ENCODE measurements at places on chromosomes 1 and 21. TPM values are rescaled to one million over a fixed set of nuclear protein-coding genes. Genes with fewer than 3 reads are reported as not detected.

GRCh38 chr1:9292361-9293240 lies at the start of gene SPSB1:
SPSB1 (plus strand) TSS chr1:9292894; CDS start chr1:9355892, 62,998 bp downstream.
- H3K4me3 ChIP-seq = peak within 1 kb of the TSS; percentile 66
- DNase-seq = peak; percentile 36
- no peak within 1 kb of the TSS for H3K27ac ChIP-seq
- H3K4me1 ChIP-seq = peaks cover 26% of the 10 kb centered on the region

- no peak for DNase-seq
- no peaks in the 10 kb centered on the region for H3K4me1 ChIP-seq
- no peak overlapping the region for H3K4me3 ChIP-seq
- H3K27me3 ChIP-seq = no peaks in the 10 kb centered on the region
- H3K36me3 ChIP-seq = no peaks in the 10 kb centered on the region
Measured at GRCh38 chr1:240491796-240492195, 120.2 kb downstream of the GREM2 start.

DNA sequence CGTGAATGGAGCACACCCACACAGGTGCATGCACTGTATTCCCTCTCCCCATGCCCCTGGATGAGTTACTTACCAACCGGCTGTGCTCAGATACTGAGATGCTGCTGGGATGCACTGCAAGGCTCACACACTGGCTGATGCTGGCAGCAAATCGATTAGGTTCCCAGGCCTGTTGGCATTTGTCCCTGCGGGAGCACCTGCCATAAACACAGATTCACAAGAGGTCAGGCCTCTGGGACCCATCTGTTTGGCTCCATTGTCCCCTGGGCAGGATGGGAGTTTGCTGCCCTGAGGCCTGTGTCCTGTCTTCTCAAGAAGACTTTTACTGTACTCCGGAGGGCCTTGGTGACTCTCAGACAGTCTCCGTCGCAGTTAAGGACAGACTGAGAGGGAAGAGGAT lies 145.4 kb downstream of the PLXNA2 start:
- no peaks in the 10 kb centered on the region for H3K4me1 ChIP-seq
- H3K27ac ChIP-seq = no peak overlapping the region
- no peaks in the 10 kb centered on the region for H3K27me3 ChIP-seq
- H3K4me3 ChIP-seq = no peak overlapping the region

GRCh38 chr1:54614563-54614962 lies 8.8 kb downstream of the FAM151A start:
- H3K4me1 ChIP-seq = no peaks in the 10 kb centered on the region
- H3K27me3 ChIP-seq = peaks cover 3% of the 10 kb centered on the region

- no peaks in the 10 kb centered on the region for H3K36me3 ChIP-seq
- no peak overlapping the region for H3K27ac ChIP-seq
- H3K4me3 ChIP-seq = no peak overlapping the region
Measured at GRCh38 chr1:94544706-94545490, 3.3 kb upstream of the F3 start.

DNA sequence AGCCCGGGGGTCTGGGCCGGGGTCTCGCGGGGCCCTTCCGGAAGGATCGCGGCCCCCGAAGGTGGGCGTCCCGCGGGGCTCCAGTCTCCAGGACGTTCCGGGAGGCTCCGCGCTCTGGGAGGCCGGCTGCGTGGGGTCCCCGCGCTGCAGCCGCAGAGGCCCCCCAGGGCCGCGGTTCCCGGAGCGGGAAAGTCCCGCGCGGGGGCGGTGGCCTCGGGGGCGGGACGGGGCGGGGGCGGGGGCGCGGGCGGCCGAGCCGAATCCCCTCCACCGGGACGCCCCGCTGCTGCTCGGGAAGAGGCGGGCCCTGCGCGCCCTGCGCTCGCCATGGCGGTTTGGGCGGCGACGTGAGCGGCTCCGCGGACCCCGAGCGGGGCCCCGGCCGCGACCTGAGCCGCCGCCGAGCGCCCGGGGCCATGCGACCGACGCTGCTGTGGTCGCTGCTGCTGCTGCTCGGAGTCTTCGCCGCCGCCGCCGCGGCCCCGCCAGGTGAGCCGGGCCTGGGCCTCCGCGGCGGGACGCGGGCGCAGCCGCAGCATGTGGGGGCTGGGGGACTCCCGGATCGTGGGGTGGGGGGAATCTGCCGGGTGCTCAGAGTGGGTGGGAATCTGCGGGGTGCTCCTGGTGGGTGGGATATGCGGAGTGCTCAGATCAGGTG lies at the start of gene IFNGR2:
TSS of gene IFNGR2 (plus strand) at position 286 of the 658 bp plus-strand sequence. CDS start at position 417, 131 bp downstream.
- DNase-seq = peak; percentile 35
- no peaks in the 10 kb centered on the region for H3K27me3 ChIP-seq
- peak within 1 kb of the TSS; percentile 61 for H3K4me3 ChIP-seq
- peak within 1 kb of the TSS; percentile 73 for H3K27ac ChIP-seq
- H3K4me1 ChIP-seq = peaks cover 29% of the 10 kb centered on the region
- no peaks in the 10 kb centered on the region for H3K36me3 ChIP-seq

DNA sequence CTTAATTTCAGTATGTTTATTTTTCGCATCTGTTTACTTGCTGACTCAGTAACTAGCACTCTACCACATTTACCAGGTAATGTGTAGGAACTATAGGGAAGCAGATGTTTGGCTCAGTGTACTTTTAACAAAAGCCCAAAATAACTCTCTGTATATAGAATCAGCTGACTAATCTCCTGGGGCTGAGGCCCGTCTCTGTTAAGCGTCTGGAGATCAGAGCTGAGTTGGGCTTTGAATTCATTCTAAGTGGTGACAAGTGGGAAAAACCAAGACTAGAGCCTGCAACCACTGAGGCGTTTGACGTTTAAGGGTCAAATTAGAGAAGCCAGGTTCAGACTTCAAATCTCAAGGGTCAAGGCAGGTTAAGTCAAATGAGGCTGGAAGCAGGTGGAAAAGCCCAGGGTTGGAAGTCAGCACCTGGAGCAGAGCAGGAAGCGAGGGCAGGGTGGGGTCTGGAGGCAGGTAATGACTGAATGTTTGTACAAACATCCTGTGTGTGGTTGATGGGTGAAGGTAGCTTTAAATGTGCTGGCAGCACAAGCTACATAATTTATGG lies 56.8 kb upstream of the LYST start:
- H3K4me3 ChIP-seq = no peak overlapping the region
- peak overlapping the region; percentile 45 for H3K27ac ChIP-seq
- peaks cover 20% of the 10 kb centered on the region for H3K4me1 ChIP-seq
- no peaks in the 10 kb centered on the region for H3K27me3 ChIP-seq
- H3K36me3 ChIP-seq = no peaks in the 10 kb centered on the region

DNA sequence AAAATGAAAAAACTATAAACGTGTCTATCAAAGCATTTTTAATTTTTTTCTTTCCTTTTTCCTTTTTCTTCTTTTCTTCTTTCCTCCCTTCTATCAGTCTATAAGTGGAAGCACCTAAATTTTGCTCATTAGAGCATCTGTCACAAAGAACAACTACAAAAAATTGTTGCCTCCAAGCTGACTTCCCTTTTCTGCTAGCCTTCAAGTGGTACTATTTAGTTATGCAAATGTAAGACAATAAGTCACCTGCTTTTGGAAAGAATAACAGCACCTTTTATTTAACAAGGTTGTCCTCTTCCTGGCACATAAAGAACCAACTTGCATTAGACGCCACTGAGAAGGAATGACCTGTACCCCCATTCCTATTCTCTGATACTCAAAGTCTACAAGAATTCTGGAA lies 45.0 kb upstream of the C1orf53 start:
- no peaks in the 10 kb centered on the region for H3K36me3 ChIP-seq
- no peak for DNase-seq
- no peak overlapping the region for H3K4me3 ChIP-seq
- no peak overlapping the region for H3K27ac ChIP-seq
- no peaks in the 10 kb centered on the region for H3K4me1 ChIP-seq

GRCh38 chr1:1899967-1900327 lies 9.1 kb upstream of the GNB1 start:
- no peak overlapping the region for H3K4me3 ChIP-seq
- no peaks in the 10 kb centered on the region for H3K27me3 ChIP-seq
- DNase-seq = no peak
- H3K27ac ChIP-seq = no peak overlapping the region
- H3K4me1 ChIP-seq = peaks cover 14% of the 10 kb centered on the region
- H3K36me3 ChIP-seq = no peaks in the 10 kb centered on the region

- H3K36me3 ChIP-seq = no peaks in the 10 kb centered on the region
- H3K27ac ChIP-seq = no peak overlapping the region
- H3K4me1 ChIP-seq = no peaks in the 10 kb centered on the region
- no peaks in the 10 kb centered on the region for H3K27me3 ChIP-seq
- no peak overlapping the region for H3K4me3 ChIP-seq
- DNase-seq = no peak
Measured at GRCh38 chr1:84402060-84402459, 3.8 kb downstream of the DNASE2B start.

GRCh38 chr1:88088481-88088880 lies 595.6 kb upstream of the PKN2 start:
- no peaks in the 10 kb centered on the region for H3K4me1 ChIP-seq
- no peaks in the 10 kb centered on the region for H3K36me3 ChIP-seq
- H3K27ac ChIP-seq = no peak overlapping the region
- no peak overlapping the region for H3K4me3 ChIP-seq

DNA sequence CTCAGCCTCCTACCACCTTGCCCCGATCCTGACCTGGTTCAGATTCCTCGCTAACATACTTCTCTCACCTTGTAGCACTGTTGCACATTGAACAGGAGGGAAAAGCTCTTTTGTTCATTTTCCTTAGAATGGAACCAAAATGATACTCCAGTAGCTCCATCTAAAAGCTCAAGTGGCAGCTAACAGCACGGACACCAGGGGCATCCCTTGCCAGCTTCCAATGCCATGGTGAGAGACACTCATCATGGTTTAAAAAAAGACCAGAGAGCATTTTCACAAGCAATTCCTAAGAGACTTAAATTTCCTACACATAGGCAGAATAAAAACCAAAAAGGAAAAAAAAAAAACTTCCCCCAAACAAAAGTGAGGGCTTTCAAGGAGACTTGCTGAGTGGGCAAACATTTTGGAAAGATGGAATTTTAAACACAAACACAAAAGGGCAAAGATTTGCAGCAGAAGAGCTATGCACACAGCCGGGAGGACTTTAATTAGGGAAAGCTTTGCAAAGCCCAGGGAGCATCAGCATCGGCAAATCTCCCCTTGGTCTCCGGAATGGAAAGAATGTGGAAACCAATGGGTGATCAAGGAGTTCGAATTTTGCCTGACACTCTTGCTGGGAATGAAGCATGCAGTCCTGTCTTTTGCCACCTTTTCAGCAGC lies 84.3 kb downstream of the CAPZB start:
- DNase-seq = no peak
- peaks cover 15% of the 10 kb centered on the region for H3K4me1 ChIP-seq
- H3K4me3 ChIP-seq = no peak overlapping the region
- no peak overlapping the region for H3K27ac ChIP-seq

DNA sequence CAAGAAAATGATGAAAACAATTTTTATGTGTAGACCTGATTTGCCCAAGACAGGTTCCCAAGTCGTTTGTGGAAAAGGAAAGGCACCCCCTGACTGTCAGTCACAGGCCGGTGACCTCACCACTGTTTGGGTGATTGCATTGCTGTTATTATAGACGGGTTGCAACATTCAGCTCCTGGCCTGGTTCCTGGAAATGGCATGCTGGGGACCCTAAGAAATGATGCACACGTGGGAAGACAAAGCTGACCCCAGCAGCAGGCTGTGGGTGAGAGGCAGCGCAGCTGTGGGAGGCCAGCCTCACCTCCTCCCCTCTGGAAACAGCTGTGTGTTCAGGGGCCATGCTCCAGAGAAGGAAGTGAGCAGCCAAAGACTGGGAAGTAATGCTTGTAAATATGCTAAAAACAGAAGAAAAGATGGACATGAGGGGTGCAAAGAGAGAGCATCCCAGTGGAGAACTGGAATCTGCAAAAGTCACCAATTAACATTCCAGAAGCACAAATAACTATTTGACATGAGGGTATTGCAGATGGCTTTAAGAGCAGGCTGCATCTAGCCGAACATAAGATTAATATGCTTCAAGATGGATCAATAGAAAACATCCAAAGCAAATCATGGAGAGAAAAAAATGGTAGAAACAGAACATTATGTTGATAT lies 23.4 kb upstream of the ABCG1 start:
- DNase-seq = no peak
- no peak overlapping the region for H3K4me3 ChIP-seq
- peaks cover 58% of the 10 kb centered on the region for H3K4me1 ChIP-seq
- no peak overlapping the region for H3K27ac ChIP-seq

GRCh38 chr1:31297277-31298247 lies 730 bp downstream of the ZCCHC17 start:
- no peaks in the 10 kb centered on the region for H3K27me3 ChIP-seq
- peaks cover 11% of the 10 kb centered on the region for H3K36me3 ChIP-seq
- H3K27ac ChIP-seq = peak overlapping the region; percentile 97

TDRD10 gene
- total RNA-seq = not detected

CNR2 gene
- total RNA-seq = 0.20 TPM

CITED4 gene
- 1.3 TPM for total RNA-seq

NPR1 gene
- not detected for total RNA-seq

TIAM1 gene
- total RNA-seq = 37.3 TPM
